CD4-positive, alpha-beta T cell treated with Interleukin-4 for 4 hours (primary cell): ENCODE measurements at places on chromosomes 4 and X.

DNA sequence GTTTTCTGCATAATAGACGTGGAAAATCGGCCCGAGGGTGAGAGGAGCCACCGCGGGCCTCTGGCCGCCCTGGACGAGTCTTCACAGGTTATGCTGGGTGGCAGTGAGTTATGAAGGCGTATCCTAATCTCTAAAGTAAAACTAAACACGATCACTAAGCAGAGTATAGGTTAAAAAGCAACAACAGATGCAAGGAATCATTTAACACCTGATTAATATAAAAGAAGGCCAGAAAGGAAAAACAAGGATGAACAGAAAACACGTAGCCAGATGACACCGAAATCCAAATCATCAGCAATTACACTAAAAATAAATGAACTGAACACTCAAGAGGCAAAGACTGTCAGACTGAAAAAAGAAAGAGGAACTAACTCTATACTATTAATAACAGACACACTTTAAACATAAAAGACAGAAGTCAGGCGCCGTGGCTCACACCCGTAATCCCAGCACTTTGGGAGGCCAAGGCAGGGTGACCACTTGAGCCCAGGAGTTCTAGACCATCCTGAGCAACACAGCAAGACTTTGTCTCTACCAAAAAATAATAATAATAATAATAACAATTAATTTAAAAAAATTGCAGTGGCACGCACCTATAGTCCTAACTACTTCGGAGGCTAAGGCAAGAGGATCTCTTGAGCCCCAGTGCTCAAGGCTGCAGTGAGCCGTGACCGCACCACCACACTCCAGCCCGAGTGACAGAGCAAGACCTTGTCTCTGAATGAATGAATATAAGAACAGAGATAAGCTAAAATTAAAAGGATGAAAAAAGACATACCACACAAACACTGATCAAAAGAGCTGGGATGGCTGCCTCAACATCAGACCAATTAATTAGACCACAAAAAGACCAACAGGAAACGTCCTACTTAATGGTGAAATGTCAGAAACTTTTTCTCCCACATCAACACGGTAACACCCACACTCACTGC, 30.0 kb downstream of the CTBP1 start:
- no peak for DNase-seq

- DNase-seq: no peak
These were observed 91.8 kb upstream of the ATXN3L start for GRCh38 chrX:13411496-13412207.

- no peak for DNase-seq
These were observed 425.3 kb downstream of the SPRY1 start for GRCh38 chr4:123821861-123822260.

DNA sequence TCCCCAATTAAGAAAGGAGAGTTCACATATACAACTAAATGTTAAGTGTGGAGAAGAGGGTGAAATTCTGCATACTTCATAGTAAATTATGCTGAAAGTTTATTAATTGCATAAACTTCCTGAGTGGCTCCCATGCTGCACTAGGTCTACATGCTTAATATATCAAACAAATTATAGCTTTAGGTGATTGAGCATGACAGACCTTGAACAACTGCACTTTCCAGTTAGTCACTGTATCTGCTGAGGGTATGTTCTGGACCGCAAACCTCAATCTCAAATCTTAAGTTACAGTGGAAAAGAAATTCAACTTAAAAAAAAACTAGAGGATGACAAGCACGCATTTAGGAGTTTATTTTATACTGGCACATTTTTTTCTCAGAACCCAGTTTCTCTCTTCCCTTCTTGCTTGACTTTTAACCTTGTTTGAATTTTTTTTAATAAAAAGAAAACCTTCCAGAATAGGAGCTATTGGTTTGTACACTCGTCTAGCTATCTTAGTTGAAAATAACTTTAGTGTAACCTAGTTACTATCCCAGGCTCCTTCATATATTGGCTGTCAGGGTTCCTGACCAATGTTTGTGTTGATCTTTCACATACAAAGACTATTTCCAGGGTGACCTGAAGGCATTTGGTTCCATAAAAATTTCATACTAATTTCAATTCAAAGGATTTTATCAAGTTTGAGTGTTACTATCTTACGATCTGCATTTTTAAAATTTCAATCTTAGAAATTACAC, 10.2 kb upstream of the FAM120C start:
- DNase-seq: no peak

- peak; percentile 72 for DNase-seq
These were observed at the start of gene NAP1L3 for GRCh38 chrX:93673056-93673868. Gene NAP1L3 (minus strand): TSS chrX:93673578. CDS start chrX:93673304, 274 bp downstream.

DNA sequence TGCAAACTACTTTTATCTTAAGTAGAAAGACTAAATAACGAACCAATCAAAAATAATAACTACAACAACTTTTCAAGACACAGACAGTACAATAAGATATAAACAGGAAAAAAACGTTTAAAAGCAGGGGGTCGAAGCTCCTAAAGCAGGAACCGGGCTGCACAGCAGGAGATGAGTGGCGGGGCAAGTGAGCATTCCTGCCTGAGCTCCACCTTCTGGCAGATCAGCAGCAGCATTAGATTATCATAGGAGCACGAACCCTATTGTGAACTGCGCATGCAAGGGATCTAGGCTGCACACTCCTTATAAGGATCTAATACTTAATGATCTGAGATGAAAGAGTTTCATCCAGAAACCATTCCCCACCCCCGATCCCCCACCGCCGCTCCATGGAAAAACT, 146.2 kb downstream of the TEX11 start:
- DNase-seq: no peak

- DNase-seq: no peak
These were observed 296.1 kb upstream of the UGT8 start for GRCh38 chr4:114302472-114302871.

DNA sequence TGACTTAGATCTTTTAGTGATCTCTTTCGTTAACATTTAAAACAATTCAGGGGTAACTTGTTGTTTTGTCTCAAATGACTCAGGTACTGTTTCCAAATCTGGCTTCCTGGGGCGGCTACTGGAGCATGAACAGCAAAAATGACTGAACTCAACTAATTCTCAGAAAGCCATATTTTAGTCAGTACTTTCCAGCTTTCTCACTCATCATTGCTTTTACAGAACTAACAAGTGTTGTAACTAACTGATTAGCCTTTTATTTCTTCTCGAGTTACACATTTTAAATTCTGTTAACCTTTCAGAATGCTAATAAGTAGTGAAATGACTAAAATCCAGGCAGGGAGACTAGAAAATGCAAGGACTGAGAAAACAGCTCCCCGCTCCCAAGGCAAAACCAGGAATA, 55.3 kb downstream of the JADE3 start:
- no peak for DNase-seq

GRCh38 chrX:7996414-7996813, 69.2 kb upstream of the PNPLA4 start:
- peak; percentile 26 for DNase-seq
